ENCODE measurements at places on chromosomes 11 and 22.

DNA sequence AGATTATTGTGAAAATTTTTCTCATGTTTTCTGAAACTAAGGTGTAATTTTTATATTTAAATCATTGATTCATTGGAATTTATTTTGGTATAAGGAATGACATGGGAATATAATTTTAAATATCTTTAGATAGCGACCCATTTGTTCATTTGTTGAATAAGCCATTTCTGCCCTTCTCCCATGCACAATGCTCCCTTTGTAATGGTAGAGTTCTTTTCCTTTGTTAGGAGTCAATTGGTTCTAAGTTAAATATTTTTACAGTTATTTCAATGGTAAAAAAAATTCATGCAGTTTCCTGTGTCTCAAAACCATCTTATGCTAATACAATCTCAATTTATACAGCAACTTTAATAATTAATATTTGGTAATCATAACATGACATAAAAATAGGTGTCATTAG is 218.8 kb upstream of the C11orf87 start:
- DNase-seq = no peak

GRCh38 chr11:36306888-36307287 is 10.8 kb downstream of the PRR5L start:
- no peak for DNase-seq

DNA sequence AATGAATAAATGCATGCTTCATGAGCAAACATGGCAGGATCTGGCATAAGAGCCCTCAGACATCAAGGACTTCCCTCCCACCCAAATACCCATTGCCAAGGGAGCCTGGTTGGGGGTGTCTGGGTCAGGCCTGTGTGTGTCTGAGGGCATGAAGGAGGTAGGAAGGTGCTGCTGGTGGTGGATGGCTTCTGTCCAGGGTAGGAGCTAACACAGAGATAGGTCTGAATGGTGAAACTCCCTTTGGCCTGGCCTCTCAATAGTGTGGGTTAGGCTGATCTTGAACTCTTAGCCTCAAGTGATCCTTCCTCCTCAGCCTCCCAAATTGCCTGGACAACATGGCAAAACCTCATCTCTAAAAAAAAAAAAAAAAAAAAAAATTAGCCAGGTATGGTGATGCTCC is 2.8 kb downstream of the AMPD3 start:
- no peak for DNase-seq

- no peak for DNase-seq
These were observed 17.1 kb downstream of the BRSK2 start for GRCh38 chr11:1406571-1407485.

DNA sequence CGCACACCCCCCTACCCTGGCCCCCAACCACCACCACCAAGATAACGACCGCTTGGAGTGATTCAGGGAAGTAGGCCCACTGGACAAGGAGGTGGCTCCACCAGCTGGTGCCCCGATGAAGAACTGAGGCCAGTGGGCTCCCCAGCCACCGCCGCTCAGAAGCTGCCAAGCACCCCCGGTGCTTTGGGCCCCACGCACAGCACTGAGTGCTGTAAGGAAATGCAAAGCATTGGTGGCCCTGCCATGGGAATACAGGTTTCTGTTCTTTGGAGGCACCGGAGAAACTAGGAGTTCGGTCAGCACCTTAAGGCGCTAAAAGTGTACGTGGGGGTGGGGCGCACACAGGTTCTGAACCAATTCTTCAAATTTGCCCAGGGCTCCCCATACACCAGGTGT is 664 bp upstream of the PRSS23 start:
- DNase-seq = no peak

- no peak for DNase-seq
These were observed 4.4 kb upstream of the MISFA start for GRCh38 chr11:18594999-18595749.

- DNase-seq = no peak
These were observed 1.7 kb upstream of the LRRC4C start for GRCh38 chr11:41461057-41461681.

DNA sequence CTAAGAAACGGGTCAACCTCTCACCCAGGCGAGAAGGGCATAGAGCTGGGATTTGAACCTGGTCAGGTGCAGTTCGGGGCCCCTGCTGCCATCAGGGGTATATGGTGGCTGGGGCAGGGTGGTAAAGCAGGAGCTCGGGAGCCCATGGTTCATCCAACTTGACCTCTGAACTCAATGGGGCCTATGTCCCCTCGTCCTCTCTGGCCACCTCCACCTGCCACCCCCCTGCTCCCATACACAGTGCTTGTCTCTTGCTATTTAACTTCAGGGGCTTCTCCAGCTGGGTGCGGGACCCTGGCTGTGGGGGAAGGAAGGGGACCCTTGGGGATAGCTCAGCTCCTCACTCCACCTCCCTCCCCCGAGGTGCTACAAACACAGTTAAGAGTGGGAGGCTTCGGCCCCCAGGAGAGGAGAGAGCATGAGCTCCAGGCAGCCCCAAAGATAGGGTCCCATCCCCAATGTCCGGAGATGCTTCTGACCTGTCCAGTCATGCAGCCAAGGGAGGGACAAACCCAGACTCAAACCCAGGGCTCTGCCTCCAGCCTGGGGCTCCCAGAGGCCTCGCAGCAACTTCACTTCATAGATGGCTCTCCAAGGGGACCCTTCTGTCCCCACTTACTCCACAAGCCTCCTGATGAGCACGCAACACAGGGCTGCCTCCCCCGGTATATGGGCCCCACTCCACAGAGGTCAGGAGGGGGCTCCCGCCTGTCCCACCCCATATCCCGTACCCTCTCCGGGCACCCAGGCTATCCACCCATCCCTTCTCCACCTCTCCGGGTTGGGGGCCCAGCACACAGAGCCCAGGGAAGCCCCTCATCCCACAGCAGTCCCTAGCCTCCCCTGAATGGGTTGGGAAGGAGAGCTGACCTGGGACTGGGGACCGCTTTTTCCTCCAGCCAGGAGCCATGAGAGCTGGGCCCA is 712 bp downstream of the IL2RB start:
- DNase-seq = no peak

DNA sequence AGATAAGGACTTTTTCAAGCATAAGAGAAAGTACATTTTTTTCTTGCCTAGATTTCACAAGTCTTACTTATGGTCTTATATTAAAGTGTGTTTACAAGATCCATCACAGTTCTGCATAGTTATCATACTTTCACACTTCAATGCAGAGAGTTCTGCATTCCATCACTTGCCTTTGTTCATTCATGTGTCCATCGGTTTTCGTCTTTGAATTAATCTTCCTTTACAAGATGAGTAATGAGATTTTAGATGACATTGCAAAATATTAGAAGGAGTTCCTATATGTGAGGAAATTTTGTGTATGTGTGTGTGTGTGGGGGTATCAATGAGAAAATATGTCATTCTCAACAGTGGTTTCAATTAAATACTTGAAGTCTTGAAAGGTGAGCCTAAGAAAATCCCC is 98.1 kb upstream of the GUCY1A2 start:
- no peak for DNase-seq

DNA sequence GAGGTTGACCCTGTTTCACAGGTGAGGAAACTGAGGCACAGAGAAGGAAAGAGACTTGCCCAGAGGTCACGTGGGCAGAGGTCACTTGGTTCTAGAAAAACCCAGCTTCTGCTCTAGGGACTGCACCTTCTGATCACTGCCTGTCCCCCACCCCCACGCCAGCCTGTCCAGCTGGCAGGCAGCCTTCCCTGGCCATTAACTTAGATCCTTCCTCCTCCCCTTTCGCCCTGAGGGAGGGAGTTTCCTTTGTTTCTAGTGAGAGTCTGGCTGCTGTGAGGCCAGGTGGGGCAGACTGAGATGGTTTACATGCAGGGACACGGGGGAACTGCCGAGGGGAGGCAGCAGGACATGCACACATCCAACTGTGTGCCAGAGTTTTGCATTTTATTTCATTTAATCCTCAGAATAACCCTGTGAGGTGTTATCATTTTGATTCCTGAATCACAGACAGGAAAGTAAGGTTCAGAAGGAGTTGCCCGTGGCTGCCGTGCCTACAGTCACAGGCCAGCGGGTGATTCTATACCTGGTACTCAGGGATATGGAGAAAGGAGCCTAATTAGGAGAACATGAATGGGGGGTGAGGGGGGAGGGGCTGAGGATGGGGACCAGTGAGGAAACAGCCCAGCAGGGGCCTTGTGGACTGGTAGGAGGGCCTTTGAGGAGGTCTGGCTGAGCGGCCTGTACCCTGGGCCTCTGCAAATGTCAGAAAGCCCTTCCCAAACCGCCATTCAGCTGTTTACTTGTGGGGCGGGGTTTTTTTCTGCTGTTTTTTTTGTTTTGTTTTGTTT is 3.4 kb downstream of the FAM83F start:
- DNase-seq = no peak

GRCh38 chr22:27223317-27224177 is 566.2 kb downstream of the MIAT start:
- DNase-seq = no peak

DNA sequence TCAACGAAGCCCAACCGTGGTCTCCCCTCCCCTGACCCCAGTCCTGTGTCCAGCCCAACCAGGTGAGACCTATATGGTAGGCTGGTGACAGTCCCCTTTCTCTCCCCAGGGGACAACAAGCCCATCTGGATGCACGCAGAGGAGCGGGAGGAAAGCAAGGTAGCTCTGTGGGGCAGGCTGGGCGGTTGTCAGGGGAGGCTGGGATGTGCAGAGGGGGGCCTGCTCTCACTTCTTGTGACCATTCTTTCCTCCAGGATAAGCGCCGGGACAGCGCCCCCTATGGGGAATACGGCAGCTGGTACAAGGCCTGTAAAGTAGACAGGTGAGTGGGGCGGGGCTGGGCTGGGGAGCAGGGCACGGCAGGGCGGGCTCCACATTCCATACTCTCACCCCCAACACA is 3.5 kb upstream of the RAB1B start:
- no peak for DNase-seq

- DNase-seq = no peak
These were observed 267.6 kb downstream of the SOX6 start for GRCh38 chr11:16088774-16089173.

GRCh38 chr22:50306753-50307749 is at the start of gene PLXNB2:
Gene PLXNB2 (minus strand): TSS chr22:50307646. CDS start chr22:50290584, 17,062 bp downstream.
- no peak for DNase-seq

GRCh38 chr22:44287121-44287693 is 25.5 kb downstream of the SHISAL1 start:
- DNase-seq = no peak

DNA sequence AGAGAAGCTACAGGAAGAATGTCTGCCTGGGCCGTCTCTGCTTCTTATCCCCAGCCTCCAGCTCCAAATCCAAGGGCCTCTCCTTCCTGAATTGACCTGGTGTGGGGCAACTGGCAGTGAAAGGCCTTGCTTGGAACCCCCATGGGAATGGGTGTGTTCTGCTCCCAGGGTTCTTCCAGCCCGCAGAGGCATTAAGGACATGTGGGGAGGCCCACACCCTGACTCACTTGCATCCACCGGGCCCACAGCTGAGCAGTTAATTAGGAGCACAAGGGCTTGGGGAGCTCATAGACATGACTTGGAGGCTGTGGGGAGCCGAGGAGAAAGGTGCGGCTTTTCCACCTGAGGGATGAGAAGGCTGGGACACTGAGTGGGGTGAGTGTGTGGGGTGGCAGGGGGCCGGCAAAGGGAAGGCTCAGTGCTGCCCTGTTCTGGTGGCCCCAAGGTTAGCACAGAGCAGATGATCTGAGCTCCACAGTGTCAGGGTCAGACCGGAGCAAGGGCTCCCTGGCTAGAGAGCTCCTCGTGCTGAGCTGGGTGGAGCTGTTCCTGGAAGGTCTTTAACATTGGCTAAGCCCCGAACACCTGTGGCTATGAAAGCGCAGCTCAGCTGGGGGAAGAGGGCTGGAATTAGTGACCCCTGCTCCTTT is 64.5 kb upstream of the NECTIN1 start:
- no peak for DNase-seq

- no peak for DNase-seq
These were observed 14.6 kb upstream of the KRTAP5-6 start for GRCh38 chr11:1682225-1682905.

GRCh38 chr11:116881143-116881542 is 43.7 kb upstream of the APOA1 start:
- no peak for DNase-seq

DNA sequence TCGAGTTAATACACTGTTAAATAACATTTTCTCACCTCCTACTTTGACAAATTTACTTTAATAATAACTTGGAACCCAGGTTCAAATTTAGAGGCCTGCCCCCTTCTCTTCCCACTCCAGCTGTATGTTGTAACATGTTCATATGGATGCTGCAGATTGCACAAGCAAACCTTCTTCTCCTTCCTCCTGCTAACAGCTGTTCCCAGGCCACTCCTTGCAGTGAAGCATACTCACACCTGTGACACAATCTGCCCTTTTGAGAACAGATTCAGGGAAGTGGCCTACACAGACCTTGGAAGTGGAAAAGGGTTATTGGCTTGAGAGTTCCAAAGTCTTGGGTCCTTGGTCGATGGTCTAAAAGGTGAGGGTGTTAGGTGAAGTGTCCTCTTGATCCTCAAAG is 131.9 kb downstream of the TEAD1 start:
- no peak for DNase-seq

DNA sequence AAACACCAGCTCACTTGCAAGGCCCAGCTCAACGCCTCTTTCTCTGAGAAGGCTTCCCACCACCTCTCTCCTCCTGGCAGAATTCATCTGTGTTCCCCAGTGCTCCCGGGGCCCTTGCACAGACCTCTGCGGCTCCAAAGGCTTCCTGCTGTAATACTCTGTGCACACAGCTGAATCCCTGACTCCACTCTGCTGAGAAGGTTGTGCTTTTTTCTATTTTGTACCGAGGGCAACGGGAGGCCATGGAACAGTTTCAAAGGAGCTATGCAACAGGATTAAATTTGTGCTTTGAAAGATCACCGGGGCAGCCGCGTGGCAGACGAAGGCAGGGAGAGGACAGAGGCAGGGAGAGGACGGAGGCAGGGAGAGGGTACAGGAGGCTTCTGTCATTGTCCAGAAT is 49.2 kb upstream of the SYT7 start:
- DNase-seq = no peak

DNA sequence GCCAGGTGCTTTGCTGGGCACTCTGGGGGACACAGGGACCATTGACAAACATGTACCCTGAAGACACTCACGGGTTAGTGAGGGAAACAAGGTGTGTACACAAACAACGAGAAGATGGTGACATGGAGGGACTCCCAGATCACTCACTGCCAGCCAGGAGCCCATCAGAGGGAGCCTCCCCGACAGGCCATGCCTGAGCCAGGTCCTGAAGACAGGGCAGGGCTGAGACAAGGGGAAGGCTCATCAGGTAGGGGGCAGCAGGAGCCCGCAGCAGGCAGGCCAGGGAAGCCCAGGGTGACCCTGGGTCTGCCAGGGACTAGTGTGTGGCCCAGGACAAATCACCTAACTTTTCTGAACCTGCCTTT is 127.9 kb downstream of the BUD13 start:
- no peak for DNase-seq

GRCh38 chr11:45572354-45573123 is 92.9 kb downstream of the CHST1 start:
- no peak for DNase-seq

GRCh38 chr11:78299000-78299710 is 110.4 kb downstream of the USP35 start:
- DNase-seq = no peak

Measured in stimulated activated CD8-positive, alpha-beta memory T cell treated with anti-CD3 and anti-CD28 coated beads, Interleukin-12 subunit alpha, Interleukin-12 subunit beta, amount 100 ng/mL, for 1 hour (primary cell).